NCI-H774 (cell line): ENCODE measurements at places on chromosomes 1 and 21.

DNA sequence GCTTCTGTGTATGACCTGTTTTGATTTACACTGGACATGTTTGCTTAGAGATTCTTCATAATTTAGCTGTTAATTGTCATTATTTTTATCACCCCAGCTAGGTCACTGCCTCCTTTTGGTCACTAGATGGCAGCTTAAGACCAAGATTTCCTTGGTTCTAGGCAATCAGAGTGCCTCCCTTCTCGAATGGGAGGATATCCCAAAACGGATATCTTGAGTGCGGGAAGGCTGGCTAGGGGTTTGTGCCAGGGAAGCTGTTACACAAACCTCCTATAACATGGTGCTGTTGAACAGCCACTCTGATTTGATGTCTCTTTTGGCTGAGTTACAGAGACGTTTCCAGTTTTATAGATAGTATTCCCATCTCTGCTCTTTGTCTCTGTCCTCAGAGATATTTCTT is 283.5 kb downstream of the S1PR1 start:
- peak; percentile 10 for DNase-seq

DNA sequence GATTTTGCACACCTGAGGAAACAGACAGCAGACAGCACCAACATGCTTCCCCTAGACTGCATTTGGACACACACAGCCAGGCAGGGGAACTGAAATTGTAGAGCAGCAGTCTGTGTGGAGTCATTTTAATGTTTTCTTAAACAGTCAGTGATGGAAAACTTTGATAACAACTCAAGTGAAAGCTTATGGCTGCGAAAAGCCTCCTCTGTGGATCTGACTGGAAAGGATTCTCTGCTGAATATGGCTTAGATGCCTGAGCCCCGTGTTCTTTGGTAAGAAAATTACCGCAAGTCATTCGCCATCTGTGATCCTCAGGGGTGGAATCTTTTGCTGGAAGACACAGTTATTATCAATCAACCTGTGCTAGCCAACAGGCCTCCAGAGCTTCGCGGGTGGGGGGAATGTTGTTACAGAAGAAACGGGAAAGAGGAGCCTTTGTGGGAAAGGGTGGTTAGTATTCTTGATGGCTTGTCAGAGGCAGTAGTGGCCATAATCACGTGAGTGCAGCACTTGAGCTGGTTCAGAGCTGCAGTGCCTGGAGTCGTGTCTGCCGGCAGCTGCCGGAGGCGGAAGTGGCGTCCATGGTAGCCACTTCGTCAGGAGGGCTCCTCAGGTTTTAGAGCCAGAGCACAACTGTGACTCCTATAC is 204.7 kb downstream of the ST6GALNAC3 start:
- no peak for DNase-seq

DNA sequence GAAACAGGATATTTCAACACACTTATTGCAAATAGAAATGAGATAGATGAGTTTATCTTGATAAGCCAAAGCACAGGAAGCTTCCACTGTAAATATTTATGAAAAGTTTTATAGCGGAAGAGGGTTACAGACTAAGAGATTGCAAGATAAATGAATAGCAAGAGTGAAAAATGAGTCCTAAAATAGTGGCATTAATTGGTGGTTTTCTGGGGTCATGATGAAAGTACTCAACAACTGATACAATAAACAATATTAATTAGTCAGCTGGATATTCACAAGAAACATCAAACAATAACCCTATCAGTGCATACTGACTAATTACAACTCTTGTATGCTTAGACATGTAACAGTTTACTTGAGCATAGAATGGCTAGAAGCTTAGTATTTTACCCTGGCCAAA is 154.8 kb upstream of the CHODL start:
- DNase-seq: no peak

DNA sequence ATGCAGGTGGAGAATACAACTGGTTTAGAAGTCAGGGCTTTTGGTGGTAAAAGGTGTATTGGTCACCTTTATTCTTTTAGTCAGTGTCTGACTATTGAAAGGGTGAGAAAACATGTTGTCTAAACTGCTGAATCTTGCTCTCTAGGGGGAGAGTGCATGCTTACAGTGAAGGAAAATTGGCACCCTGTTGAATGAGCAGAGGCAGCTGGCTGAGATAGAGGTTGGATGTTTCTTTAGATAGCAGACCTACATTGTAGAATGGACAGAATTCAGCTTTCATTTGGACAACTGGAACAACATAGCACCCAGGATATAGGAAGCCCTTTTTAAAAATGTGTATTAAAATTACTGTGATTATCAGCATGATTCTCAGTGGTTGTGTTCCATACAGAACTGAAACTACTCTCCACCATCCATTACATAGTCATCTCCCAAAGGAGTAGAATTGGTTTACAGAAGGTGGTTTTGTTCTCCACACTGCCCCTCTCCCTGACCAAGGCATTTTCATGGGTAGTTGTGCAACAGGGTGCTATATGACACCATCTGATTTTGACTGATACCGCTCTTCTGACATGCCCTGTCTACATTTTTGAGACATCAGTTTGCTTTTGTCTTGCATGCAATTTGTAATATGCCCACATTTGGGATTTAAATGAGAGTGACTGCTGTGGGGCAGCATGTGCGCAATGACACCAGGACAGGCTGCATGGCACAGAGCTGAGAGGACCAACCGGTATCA is 16.2 kb downstream of the RHOU start:
- no peak for DNase-seq

GRCh38 chr1:205168291-205168690 is 43.2 kb downstream of the DSTYK start:
- no peak for DNase-seq

GRCh38 chr1:192555399-192555798 is 20.2 kb upstream of the RGS1 start:
- DNase-seq: no peak

DNA sequence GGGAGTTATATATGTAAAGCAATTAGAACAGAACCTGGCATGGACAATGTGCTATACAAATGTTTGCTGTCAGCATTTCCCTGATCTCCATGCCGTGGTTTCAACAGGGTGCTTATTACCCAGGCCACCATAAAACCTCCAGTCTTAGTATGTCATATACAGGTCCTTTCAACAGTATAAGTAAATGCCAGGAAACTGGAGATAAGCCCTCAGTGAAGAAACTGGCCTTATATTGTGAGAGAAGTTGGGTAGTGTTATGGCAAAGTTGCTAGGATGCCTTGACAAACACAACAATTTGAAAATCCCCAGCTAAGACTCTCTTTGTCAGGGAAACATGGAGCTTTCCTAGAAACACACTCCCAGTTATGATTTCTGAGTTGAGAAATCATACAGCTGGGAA is 850.2 kb upstream of the ADAMTS5 start:
- no peak for DNase-seq

GRCh38 chr1:17577907-17578297 is 38.4 kb downstream of the ARHGEF10L start:
- no peak for DNase-seq

GRCh38 chr1:113211467-113211866 is 138.5 kb downstream of the LRIG2 start:
- DNase-seq: no peak

- no peak for DNase-seq
These were observed 26.5 kb upstream of the VAV3 start for GRCh38 chr1:107991371-107992066.

GRCh38 chr1:212600980-212601379 is 7.6 kb upstream of the ATF3 start:
- DNase-seq: no peak

DNA sequence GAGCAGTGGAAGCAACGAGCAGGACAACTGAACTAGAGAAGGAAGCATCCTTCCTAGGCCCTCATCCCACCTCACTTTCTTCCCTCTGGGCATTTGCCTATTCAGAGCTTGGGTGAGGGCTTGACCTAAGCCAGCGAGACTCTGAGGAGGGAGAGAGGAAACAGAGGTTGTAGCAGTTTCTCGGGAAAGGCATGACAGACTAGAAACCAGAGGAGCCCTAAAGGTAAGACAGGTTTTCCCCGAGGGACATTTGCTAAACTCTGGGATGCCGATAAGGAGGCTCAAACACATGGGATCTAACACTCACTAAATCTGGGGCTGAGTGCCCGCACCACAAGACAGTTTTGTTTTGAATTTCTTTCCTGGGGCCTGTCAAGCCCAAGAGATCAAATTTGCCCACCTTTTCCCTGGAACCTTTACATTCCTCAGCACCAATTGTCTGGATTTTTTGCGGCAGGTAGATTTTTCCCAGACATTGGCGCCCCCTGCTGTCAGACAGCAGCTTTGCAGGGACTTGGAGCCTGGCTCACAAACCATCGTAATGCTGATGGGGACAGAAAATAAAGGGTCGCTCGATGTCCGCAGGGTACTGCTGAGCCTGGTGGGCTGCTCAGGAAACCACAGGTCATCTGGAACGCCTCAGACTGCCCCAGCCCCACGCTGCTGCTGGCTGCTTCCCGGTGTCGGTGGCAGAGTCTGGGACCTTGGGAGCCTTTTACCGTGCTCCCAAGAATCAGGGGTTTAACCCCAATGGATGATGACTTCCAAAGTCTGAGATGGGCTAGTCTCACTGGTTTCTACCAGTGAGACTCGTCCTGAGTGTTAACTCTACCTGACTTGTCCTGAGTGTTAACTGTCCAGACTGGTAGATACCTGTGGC is 23.4 kb upstream of the TSPAN2 start:
- no peak for DNase-seq

DNA sequence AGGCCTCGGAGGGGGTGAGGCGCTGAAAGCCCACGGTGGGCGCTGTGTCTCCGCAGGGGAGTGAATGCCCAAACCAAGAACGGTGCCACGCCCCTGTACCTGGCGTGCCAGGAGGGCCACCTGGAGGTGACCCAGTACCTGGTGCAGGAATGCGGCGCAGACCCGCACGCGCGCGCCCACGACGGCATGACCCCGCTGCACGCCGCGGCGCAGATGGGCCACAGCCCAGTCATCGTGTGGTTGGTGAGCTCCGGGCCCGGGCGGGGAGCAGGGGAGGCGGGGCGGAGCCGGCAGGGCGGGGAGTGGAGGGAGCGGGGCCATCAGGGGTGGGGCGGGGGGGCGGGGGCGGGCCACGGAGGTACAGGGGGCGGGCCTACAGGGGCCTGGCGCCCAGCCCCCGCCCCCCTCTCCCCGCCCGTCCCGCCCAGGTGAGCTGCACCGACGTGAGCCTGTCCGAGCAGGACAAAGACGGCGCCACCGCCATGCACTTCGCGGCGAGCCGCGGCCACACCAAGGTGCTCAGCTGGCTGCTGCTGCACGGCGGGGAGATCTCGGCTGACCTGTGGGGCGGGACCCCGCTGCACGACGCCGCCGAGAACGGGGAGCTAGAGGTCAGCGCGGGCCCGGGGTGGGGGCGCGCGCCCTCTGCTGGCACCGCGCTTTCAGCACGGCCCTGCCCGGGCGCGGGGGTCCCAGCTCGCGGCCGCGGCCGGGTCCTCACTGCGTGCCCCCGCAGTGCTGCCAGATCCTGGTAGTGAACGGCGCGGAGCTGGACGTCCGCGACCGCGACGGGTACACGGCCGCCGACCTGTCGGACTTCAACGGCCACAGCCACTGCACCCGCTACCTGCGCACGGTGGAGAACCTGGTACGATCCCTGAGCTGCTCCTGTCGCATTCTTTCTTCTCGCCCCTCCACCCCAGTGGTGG is 15.9 kb downstream of the ESPN start:
- DNase-seq: peak; percentile 44

DNA sequence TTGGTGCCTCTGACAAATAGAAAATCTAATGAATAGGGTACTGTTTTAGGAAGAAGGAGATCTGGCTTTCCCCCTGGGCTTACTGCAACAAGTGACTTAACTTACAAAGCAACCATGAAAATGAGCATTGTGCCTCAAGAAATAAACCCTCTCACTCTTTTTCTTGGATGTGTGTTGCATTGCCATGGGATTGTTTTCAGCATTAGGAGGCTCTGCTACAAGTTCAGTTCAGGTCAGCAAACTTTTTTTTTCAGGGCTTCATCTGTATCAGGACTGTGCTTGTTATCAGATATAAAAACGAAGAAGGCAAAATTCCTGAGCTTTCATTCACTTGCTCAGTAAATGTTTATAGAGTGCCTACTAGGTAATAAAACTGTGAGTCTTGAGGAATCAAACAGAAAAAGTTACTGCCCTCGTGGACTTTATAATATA is 37.8 kb upstream of the DOCK7 start:
- DNase-seq: no peak

GRCh38 chr1:23788695-23789094 is 2.2 kb upstream of the LYPLA2 start:
- DNase-seq: no peak

GRCh38 chr1:201988601-201989000 is 6.2 kb downstream of the RNPEP start:
- DNase-seq: no peak

DNA sequence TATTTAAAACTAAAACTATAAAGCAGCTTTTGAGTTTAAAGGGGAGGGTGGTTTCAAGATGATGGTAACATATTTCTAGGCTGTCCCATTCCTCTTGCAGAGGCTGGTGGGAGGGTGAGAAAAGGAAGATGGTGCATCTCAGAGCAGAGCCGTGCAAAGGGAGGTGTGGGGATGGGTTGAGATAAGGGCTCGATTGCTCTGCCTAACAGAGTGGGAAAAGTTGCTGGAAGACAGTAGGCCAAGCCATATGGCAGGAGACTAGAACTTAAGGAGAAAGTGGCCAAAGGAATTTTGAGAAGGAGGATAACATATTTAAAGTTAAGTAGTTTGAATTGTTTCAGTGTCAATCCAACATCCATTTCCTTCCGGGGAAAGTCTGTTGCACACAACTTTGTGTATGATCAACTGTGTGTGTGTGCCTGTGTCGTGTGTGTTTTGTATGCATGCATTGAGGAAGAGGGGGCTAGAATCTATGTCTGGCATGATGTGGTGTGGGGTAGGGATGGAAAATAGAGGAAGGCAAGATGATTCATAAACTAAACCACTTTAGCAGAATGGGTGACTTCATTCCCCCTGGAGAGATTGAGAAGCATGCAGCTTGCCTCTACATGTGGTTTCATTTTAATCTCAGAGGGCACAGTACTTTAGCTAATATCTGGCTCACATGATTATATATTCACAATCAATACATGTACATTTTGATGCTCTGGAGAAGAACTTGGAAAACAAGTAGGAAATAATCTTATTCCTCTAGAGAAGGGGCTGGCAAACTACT is 145.0 kb upstream of the DNAH14 start:
- no peak for DNase-seq

GRCh38 chr1:94946886-94947285 is 20.0 kb upstream of the CNN3 start:
- DNase-seq: no peak

- DNase-seq: no peak
These were observed 128.7 kb upstream of the DPYD start for GRCh38 chr1:98049370-98050135.

GRCh38 chr1:234589854-234590620 is 19.9 kb downstream of the IRF2BP2 start:
- DNase-seq: no peak

- no peak for DNase-seq
These were observed 15.8 kb downstream of the GADD45A start for GRCh38 chr1:67700692-67701410.

- DNase-seq: no peak
These were observed 40.8 kb downstream of the CBS start for GRCh38 chr21:43034826-43035225.
